Cerebellar nuclear complex (tissue), 1 donor: ENCODE measurements at places on chromosomes 3 and 15.

DNA sequence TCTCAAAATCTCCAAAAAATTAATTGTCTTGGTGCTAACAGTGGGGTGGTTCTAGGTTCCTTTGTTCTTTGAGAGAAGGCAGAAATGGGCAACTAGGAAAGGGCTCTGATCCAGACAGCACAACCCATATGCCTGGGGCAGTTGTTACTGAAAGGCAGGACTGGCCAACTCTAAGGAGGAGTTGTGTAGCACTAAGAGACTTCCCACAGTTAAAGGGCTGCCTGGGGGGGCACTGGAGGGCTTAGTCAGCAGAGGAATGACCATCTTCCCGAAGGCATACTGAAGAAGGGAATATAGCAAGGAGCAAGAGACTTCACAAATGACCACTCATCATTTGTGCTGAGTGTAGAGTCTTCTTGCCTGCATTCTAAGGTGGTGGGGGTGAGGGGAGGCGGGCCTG lies 15.8 kb downstream of the ILDR1 start:
- no peak for DNase-seq

GRCh38 chr3:112818289-112818688 lies 28.4 kb downstream of the CD200R1L start:
- no peak for DNase-seq

DNA sequence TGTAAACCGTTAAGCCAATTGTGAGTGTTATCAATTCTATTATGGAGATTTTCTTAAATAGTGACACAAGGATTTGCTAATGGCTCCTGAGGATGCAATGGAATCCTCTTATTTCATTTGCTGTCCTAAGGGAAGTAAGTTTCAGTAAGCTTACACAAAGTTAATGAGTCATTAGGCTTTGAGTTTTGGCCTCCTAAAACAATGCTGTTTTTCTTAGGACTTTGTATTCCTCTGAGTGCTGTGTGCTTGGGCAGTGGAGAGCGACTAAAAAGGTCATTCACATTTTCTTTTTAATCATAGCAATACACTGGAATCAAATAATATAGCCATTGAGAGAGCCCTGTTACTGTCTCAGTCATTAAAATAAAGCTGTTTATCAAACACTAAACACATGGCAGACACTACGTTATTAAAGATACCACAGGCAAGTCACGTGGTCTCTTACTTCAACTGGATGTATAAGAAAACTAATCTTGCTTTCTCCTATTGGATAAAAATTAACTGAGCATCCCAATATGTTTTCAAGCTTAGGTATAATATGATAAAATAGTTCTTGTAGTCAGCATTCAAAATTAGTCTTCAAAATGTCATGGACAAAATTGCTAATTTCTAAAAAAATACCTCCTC lies 290.8 kb downstream of the NLGN1 start:
- no peak for DNase-seq

- no peak for DNase-seq
Observed at GRCh38 chr3:149547954-149548668, 73.6 kb downstream of the TM4SF4 start.

DNA sequence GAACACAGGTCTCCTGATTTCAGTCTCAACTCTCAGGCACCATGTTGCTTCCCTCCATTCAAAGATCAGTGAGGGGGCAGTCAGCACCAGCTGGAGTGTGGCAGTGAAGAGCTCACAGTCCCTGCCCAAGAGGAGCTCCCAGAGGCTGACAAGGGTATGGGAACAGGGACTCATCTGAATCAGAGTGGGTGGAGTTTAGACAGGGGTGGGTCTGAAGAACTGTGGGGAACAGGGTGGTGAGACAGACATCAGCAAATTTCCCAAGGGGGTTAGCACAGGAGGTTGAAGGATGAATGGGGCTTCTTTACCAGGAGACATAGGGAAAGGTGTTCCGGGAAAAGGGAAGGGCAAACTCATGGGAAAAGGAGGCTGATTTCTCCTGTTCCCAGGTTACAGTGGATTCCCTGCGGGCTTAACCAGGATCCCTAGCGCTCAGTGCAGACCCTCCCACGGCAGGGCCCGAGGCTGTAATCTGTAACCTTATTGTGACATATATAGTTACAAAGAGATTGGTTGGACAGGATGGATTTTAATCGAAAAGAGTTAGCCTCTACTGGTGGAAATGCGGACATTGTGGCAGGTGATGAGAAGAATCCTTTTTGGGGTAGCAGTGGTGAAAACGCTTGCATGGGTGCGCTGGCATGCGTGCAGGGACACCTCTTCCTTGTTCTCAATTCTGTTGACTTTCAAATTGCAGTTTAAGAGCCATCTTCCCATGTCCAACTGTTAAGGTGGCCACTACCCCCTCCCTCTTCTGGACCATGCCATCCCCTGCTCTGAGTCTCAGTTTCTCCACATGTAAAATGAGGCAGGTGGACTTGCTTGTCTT lies 160.3 kb downstream of the SMAD6 start:
- DNase-seq = no peak

- DNase-seq = no peak
Observed at GRCh38 chr15:92074101-92074500, 220.6 kb downstream of the SLCO3A1 start.

GRCh38 chr3:53169045-53169831 lies 8.2 kb downstream of the PRKCD start:
- no peak for DNase-seq
